Fibroblast of skin of back (primary cell): ENCODE measurements at places on chromosomes 6 and 20.
A peak's percentile ranks its signal among the peaks of the same experiment; 100 is the strongest.

- no peak for DNase-seq
Observed at GRCh38 chr20:37571033-37571432, 43.4 kb upstream of the BLCAP start.

DNA sequence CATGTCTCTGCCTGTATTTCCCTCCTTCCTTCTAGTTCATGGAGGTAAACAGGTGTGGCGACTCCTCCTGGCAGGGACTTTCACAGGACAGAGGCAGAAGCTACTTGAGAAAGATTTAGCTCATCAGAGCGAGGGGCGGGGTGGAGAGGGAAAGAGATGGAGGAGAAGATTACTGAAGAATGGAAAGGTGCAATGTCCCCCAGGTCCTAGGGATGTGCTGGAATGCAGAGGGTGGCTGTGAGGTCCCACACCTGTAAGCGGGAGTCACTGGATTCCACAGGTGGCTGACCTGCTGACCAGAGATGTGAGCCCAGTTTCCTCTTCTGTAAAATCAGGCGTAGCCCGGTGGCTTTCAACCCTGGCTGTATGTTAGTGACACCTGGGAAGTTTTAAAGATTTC, 199.2 kb upstream of the SULF2 start:
- DNase-seq: no peak

- DNase-seq: no peak
Observed at GRCh38 chr6:128519931-128520435, 416 bp downstream of the PTPRK start.

GRCh38 chr6:29629571-29629970, 3.4 kb downstream of the GABBR1 start:
- no peak for DNase-seq

DNA sequence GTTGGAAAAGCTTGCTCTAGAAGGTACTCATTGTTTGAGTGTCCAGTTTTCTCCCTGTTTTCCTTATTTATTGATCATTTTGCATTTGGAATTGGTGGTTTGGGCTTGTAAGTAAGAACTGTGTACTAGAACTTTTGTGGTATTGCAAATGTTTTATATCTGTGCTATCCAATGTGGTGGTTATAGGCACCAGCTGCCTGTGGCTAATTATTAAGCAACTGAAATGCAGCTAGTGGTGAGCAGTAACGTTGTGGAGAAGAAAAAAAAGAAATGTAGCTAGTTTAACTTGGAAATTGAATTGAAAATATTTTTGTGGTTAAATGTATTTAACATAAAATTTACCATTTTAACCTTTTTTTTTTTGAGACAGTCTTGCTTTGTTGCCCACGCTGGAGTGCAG, 50.7 kb upstream of the MAPK13 start:
- DNase-seq: no peak

- no peak for DNase-seq
Observed at GRCh38 chr6:42387336-42387735, 64.4 kb downstream of the TRERF1 start.

GRCh38 chr6:15622045-15622740, 40.6 kb downstream of the DTNBP1 start:
- DNase-seq: no peak

DNA sequence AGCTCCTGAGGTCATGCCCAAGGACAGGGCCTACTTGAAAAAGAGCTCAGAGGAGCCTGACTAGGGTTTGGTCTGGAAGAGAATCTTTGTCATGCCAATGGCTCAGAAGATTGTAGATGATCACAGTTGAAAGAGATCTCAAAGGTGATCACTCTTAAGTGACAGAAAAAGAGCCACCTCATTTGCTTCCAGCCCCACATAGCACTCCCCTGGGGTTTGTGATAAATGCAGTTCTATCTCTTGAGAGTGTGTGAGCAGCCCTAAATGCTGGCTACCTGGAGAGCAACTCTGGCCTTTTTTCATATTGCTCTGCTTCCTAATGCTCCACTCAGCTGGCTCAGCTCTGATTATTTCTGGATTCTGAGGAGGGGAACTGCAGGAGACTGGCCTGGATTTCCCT, 39.3 kb downstream of the KLHL32 start:
- DNase-seq: no peak

DNA sequence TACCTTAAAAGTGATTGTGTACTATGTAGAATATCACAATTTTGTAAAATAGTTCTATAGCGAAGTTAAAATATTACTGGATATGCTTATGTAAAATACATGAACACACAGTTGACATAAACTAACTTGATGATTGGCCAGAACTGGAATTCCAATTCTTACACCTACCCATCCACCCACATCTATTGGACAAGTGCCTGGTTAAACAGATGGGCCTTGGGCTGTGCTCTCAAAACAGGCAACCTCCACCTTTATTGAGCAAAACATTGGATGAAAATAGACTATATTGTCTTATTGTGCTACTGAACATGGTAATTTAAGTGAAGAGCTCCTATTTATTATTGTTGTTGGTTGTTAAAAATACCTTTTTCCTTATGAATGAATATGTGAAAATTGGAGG, 154.0 kb upstream of the FLRT3 start:
- no peak for DNase-seq

DNA sequence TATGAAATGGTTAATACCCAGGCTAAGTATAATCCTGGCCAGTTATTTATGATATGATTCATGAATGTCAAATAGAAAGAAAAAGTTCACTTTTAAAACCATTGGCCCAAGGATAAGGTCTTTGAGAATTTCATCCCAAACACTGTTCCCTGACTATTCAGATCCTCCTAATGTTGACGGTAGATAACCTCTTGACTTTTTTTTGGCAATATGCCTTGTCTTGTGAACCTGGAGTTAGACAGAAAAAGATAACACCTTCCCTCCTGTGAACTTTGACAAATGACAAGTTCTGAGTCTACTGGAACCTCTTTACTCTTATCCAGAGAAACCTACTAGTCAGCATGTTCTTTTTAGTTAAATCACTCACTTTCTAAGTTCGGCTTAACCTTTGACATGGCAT, 166.8 kb upstream of the PREP start:
- DNase-seq: no peak

DNA sequence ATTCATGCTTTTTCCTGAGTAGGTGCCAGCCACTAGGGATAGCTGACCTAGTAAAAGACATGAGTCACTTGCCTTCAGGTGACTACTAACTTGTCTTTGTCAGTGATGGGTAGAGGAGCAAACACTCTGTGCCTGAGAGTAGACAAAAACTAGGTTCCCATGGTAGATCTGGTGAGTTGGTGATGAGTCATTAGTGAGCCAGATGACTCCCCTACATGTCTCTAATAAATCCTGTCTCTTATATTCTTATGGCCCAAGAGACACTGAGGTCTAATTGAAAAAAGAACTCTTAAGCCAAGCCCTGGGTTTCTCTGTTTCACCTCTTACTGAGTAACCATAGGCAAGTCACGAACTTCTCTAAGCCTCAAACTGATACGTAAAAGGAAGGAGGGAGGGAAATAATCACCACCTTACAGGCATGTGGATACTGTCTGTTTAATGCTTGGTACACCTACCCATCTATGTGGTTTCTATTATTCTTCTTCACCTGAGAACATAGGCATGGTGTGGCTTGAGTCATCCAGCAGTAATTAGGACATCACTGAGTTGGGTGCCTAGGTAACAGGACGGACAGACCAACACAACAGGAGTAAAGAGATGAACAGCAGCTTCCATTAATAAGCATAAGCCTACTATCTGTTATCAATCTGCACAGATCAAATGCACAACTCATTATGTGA, 20.3 kb downstream of the TTPAL start:
- DNase-seq: peak; percentile 98
